ENCODE measurements at places on chromosomes 6 and 20.

GRCh38 chr20:46128310-46129151 is 10.4 kb downstream of the CD40 start:
- DNase-seq, result no peak

DNA sequence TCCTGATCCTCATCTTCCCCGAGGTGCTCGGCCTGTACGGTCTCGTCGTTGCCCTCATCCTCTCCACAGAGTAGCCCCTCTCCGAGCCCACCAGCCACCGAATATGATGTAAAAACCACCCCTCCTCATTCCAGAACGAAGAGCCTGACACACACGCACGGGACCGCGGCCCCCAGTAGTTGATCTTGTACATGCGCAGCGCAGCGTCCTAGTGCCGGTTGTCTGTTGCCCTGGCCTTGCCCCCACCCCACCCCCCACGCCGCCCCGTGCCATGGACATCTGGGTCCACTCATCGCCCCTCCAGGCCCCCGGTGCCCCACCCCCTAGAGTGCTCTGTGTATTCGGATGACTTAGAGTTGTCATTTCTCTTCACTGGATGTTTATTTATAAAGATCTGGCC is 5.2 kb upstream of the PRPH2 start:
- DNase-seq, result no peak

GRCh38 chr6:158996856-158997255 is 3.1 kb downstream of the RSPH3 start:
- no peak for DNase-seq

GRCh38 chr6:110310861-110311446 is 47.2 kb downstream of the METTL24 start:
- DNase-seq, result no peak

DNA sequence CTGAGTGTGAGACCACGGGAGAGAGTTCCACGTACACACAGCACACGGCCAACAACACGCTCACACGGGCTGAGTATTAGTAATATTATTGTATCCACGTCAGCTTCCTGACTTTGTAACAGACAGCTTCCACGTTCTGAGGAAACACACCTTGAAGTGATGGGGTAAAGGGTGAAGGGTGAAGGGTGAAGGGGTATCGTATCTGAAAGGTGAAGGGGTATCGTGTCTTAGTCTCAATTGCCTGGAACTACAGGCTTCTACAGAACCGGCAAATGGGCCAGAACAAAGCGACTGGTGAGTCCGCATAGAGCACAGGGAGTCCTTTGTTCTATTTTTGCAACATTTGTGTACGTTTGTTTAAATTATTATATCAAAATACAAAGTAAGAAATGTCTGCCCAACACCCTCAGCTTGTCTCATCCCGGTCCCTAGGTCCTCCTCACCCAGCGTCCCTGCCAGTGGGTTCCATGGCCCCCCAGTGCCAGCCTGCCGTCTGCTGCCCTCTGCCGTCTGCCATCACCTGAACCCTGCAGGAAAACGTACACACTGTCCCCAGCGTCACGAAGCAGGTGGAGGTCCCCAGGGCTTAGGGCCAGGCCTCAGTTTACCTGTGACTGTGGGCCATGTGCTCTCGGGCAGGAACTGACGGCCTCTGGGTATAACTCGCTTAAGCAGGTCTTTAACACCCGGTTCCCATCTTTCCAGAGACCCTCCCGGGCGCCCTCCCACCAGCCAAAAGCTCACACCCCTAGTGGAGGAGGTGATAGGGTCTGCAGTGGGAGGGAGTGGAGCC is 4.4 kb upstream of the HELZ2 start:
- no peak for DNase-seq
